ENCODE measurements at places on chromosomes 3 and 15.

DNA sequence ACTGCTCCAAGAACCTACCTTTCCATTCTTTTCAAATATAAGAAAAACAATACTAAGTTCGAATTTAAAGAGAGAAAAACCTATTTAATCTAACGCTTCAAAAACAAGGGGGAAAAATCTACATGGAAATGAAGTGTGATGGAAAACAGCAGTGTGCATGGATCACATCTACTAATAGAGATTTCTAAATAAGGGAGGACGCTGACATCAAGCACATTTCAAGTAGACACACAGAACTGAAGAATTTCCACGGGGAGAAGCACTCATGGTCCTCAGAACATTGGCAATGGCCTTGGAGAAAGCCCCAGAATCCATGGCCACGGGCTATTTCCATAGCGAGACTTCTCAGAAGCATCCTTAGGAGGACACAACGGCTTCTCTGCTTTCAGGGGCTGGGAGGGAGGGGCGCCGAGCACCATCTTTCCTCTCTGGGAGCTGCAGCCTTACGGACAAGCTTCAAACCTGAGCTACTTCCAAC lies 1.0 kb downstream of the TASOR start:
- no peak for DNase-seq

GRCh38 chr3:152656972-152657355 lies 178.0 kb upstream of the P2RY1 start:
- no peak for DNase-seq

GRCh38 chr3:151439652-151440125 lies 21.2 kb downstream of the IGSF10 start:
- DNase-seq, result no peak

GRCh38 chr15:64229129-64229724 lies 66.4 kb upstream of the PPIB start:
- no peak for DNase-seq

DNA sequence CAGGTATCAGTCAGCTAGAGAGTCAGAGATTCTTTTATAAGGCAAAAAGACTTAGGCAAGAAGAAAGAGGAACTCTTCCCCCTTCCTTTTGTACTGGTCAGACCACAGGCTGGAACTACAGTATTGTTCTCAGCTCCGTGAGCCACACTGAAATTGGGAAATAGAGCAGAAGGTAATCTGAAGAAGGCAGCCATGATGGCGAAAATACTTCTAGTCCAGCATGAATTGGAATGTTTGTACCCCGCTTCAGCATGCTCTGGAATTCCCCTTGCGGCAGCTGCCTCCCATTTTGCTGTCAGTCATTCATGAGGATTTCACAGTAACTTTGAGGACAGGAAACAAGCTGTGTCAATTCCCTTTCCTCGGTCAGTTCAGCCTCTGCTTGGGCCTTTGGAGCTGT lies 96.2 kb downstream of the CORO2B start:
- DNase-seq, result peak; percentile 22

DNA sequence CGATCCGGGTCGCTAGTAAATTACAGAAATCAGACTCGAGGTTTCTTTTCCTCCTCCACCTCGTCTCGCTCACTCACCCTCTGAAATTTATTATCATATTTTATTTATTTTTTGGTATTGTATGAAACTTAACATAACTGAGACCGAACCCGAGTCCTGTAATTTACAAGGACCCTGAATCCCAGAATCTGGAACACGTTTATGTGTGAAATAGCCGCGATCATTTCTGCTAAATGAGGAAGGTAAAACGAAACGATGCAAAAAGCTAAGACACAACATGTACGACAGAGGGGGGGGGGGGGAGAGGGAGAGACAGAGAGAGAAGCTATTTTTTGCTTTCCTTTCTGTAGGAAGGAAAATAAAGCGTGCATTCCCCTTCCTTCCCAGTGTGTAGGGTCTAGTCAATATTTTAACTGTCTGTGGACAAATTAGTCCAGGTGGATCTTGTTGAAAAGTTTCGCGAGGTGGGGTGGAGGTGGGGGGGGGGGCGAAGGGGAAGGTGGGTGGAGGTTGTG lies 1.6 kb downstream of the BBX start:
- no peak for DNase-seq

DNA sequence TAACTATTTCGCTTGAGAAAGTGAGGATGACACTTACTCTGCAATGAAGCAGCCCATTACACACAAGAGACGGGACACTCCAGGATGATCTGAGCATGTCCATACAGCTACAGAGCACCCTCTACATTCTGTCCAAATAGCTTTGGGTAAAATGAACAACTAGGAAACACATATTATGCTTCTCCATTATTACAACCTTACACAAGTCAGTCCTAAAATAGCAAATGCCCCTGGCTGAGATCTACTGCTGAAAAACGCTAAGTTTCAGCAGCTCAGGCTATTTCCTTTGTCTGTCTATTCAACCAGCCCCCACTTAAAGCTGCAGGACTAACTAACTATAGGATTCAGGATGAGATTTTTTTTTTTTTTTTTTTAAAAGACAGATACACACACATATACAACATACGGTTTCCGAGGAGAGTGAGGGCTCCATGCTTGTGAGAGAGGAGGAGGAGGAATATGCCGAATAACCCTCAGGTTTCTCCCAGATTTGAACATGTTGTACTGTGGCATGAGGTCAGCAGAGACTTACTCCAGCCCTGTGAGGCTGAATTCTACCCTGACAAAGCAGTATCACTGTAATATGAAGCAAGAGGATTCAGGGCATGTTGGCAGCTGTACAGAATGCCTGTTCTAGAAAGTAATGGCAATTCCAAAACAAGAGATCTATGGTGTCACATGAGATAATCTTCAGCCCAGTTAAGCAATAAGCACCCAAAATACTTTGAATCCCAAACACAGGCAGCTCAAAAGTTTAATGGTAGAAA lies 117.3 kb upstream of the PLXND1 start:
- DNase-seq, result no peak

DNA sequence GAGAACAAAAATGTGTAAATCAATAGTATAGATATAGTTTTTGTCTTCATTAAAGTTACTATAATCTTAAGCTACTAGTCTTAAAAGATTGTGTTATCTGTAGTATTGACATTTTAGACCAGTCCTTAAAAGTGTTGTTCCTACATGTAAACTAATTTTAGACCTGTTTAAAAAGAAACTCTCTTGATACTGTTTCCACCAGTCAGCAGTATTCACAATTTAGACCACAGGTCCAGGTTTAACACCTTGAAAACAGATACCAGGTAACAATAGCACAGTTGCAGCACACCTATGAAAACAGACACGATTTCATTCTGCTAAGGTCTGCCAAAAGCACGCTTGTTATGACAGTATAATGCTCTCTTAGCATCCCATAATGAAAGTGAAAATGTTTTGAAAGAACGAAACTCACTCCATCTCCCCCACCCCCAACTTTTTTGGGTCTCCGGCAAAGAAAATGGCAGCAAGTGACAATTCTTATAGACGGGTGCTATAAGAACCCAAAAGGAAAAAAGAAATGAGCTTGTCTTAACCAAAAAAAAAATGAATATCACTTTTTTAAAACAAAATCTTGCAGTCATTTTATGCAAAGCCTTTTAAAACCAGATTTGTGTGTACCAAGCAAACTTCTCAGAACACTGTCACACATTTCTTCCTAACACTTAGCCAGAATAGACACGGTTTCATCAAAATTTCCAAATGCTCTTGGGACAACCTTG lies 1.6 kb downstream of the EIF4E3 start:
- no peak for DNase-seq

GRCh38 chr3:119318876-119319275 lies 24.7 kb downstream of the ARHGAP31 start:
- DNase-seq, result no peak

GRCh38 chr3:125967156-125967555 lies 1.8 kb upstream of the ROPN1B start:
- no peak for DNase-seq

GRCh38 chr15:72912121-72912520 lies 128.6 kb upstream of the ADPGK start:
- DNase-seq, result no peak

DNA sequence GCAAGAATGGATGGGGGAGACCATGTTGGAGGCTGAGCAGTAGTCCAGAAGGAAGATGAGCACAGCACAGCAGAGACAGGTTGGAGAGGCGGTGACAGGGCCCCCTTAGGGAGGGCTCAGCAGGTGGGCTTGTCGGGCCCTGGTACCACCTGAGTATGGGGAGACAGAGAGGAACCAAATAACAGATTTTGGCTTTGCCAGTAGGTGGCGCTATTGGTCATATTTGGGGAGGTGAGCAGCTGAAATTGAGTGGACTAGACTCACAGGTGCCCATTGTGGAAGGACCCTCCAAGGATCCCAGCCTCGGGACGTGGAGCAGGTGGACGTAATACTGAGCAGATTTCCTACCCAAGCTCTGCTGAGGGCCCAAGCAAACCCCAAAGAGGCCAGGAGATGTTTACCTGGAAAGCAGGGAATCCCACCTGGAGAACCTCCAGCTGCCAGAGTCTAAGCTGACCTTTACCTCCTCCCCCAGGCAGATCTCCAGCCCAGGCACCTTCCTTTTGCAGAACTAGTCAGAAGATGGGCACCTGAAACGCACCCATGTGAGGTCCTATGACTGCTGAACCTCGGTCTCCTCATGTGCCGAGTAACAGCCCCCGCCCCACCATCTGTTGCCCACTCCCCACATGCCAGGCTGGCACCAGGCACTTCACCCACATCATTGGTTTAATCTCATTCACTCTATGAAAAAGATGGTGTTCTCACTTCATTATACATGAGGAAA lies 24.6 kb upstream of the CORO2B start:
- peak; percentile 84 for DNase-seq

GRCh38 chr3:160886421-160886820 lies 130.4 kb downstream of the PPM1L start:
- DNase-seq, result no peak

DNA sequence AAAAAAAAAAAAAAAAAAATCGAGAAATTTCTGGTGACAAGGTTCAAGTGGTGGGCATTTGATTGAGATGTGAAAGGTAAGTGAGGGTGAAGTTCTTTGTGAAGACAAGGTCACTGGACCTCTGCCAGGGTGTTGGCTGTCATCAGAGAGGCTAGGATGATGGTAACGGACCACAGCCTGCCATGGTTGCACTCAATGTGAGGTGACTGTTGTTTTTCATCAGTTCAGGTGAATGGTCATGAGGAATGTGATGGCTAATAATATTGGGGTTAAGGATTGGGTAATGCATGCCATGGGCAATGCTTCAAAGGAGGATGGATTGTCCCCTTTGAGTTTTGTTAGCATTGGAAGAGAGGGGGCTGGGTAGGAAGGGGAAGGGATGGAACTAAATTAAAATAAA lies 4.3 kb upstream of the ALPK3 start:
- no peak for DNase-seq

GRCh38 chr15:48325400-48325799 lies 5.8 kb upstream of the DUT start:
- no peak for DNase-seq
